ENCODE measurements at places on chromosomes 5 and 9. TPM values are rescaled to one million over a fixed set of nuclear protein-coding genes. Genes with fewer than 3 reads are reported as not detected.

GRCh38 chr9:87699835-87700234 lies 26.1 kb upstream of the CTSL start:
- no peak overlapping the region for H3K4me3 ChIP-seq
- no peaks in the 10 kb centered on the region for H3K27me3 ChIP-seq
- H3K36me3 ChIP-seq = peaks cover 6% of the 10 kb centered on the region
- no peaks in the 10 kb centered on the region for H3K4me1 ChIP-seq
- DNase-seq = no peak

DNA sequence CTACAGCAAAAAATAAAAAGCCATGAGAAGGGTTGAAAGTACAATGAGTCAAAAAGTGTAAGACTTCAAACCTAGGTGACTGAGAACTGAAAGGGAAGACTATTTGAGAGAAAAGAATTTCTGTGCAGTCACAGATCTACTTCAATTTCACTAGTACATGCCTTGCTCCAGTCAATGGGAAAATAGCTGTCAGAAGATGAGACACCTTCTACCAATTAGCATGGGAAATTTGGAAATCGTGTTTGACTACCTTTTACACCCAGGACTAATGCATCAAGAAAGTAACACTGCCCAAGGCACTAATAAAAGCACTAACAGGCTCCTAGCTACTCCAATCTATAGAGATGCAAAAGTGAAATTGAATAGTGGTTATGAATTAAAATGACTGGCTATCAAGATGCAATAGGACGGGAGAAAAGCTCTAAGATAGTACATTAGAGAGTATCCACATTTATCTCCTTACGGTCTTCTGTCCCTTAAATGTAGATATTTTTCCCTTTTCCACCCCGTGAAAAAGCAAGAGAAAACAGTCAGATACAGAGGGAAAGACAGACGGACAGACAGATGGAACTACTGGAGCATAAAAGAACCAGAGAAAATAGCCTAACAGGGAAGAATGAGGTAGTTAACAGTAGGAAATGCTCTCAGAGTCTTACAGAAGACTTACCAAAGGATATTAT lies 15.2 kb downstream of the ERP44 start:
- no peaks in the 10 kb centered on the region for H3K27me3 ChIP-seq
- peaks cover 58% of the 10 kb centered on the region for H3K4me1 ChIP-seq
- no peak for DNase-seq
- H3K4me3 ChIP-seq = peak overlapping the region; percentile 5
- peak overlapping the region; percentile 66 for H3K27ac ChIP-seq

- no peaks in the 10 kb centered on the region for H3K36me3 ChIP-seq
- DNase-seq = no peak
- no peak overlapping the region for H3K27ac ChIP-seq
- H3K4me3 ChIP-seq = no peak overlapping the region
Measured at GRCh38 chr5:94771742-94772141, 153.3 kb downstream of the SLF1 start.

The LHX2 gene
- not detected for total RNA-seq

The AMBP gene
- total RNA-seq = not detected

GRCh38 chr5:149959406-149960236 lies 937 bp upstream of the SLC26A2 start:
- no peaks in the 10 kb centered on the region for H3K27me3 ChIP-seq
- H3K4me1 ChIP-seq = no peaks in the 10 kb centered on the region
- no peak for DNase-seq
- peak overlapping the region; percentile 92 for H3K27ac ChIP-seq

The SOX30 gene
- 0.19 TPM for total RNA-seq

The ABCA2 gene
- total RNA-seq = 20.3 TPM

- H3K36me3 ChIP-seq = no peaks in the 10 kb centered on the region
- no peak overlapping the region for H3K4me3 ChIP-seq
- H3K27ac ChIP-seq = no peak overlapping the region
- H3K4me1 ChIP-seq = peaks cover 13% of the 10 kb centered on the region
- H3K27me3 ChIP-seq = no peaks in the 10 kb centered on the region
Measured at GRCh38 chr5:65034029-65034812, 265.5 kb downstream of the CWC27 start.

The GTF2H2 gene
- total RNA-seq = 7.5 TPM

DNA sequence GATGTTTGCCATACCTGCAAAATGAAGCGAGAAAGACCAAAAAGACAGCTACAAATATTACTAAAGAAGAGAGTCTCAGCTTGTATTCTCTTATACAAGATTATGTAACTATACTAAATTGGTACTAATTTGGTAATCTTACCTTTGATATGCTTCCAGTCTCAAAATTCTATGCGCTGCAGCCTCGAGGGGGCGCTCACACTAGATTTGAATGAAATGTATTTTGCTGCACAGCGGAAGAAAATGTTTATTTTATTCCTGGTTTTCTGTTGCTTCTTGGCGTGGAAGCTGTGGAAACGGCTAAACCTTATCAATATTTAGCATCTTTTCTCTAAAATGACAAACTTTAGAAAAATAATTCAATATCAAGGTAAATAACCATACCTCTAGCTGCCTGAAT lies 267.0 kb upstream of the NUDT12 start:
- H3K27ac ChIP-seq = no peak overlapping the region
- no peaks in the 10 kb centered on the region for H3K36me3 ChIP-seq

GRCh38 chr9:90616806-90617205 lies 25.8 kb downstream of the DIRAS2 start:
- no peaks in the 10 kb centered on the region for H3K36me3 ChIP-seq
- H3K27me3 ChIP-seq = no peaks in the 10 kb centered on the region
- no peaks in the 10 kb centered on the region for H3K4me1 ChIP-seq
- no peak overlapping the region for H3K4me3 ChIP-seq
- no peak for DNase-seq
- H3K27ac ChIP-seq = no peak overlapping the region

DNA sequence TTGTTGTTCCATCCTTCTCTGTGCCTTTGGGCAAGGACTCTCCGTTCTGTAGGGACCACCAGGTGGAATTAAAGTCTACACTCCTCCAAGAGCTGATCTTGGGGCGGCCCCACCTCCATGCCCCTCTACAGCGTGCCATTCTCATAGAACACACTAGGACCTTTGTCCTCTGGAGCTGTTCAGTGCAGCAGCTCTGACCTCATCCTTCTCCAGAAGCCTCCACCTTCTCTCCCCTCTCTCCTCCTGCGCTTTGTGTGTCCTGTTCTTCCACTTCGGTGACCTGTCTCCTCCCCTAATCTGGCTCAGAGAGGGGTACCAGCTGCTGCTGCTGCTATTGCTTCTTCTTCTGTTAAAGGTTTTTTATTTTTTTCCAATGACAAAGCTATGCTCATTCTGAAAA lies 1.8 kb upstream of the MACROH2A1 start:
- H3K27ac ChIP-seq = no peak overlapping the region
- DNase-seq = no peak
- no peaks in the 10 kb centered on the region for H3K27me3 ChIP-seq
- no peaks in the 10 kb centered on the region for H3K36me3 ChIP-seq

The HABP4 gene
- 8.8 TPM for total RNA-seq

GRCh38 chr5:111737716-111738115 lies 19.3 kb downstream of the NREP start:
- no peaks in the 10 kb centered on the region for H3K27me3 ChIP-seq
- peaks cover 78% of the 10 kb centered on the region for H3K4me1 ChIP-seq
- H3K27ac ChIP-seq = peak overlapping the region; percentile 31
- no peaks in the 10 kb centered on the region for H3K36me3 ChIP-seq
- no peak overlapping the region for H3K4me3 ChIP-seq

Measured in psoas muscle (tissue), 8 donors.